ENCODE measurements at places on chromosomes 7 and 10. TPM values are rescaled to one million over a fixed set of nuclear protein-coding genes. Genes with fewer than 3 reads are reported as not detected.

BICC1 gene
- total RNA-seq: 12.1 TPM

PTPRE gene
- 1.7 TPM for total RNA-seq

GRM8 gene
- not detected for total RNA-seq

PRPF18 gene
- 21.7 TPM for total RNA-seq

NKX2-3 gene
- not detected for total RNA-seq

IKZF1 gene
- not detected for total RNA-seq
